ENCODE measurements at places on chromosomes 7 and 10.

GRCh38 chr10:94777886-94778458 is 15.5 kb downstream of the CYP2C19 start:
- DNase-seq: no peak

GRCh38 chr10:43273997-43274396 is 7.1 kb upstream of the RASGEF1A start:
- DNase-seq: no peak

- DNase-seq: no peak
These were observed 236.1 kb upstream of the BMPER start for GRCh38 chr7:33669251-33669670.

- no peak for DNase-seq
These were observed 26.4 kb downstream of the ENTPD1 start for GRCh38 chr10:95782318-95782717.

DNA sequence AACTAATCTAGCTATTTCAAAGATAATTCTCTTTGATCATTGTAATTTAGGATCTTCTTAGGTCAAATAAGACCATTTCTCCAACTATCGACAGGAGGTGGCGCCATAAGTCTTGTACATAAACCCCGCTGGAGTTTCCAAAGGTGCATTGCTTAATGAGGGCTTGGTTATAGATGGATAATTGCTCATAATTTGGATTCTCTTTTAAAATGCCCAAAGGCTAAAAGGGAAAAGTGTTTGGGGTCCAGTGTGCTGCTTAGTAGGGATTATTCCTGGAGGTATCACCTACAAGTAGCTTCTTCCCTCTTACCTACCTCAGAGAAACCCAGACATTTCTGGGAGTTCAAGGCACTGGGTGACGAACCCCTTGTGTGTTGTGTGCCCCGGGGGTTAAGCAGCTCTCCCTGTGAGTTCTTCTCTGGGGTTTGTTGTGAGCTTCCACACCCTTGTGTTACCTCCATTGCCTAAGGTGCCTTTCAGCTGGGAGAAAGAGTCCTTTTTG is 75.2 kb downstream of the PAXIP1 start:
- DNase-seq: no peak

- DNase-seq: no peak
These were observed 155.9 kb upstream of the EGR2 start for GRCh38 chr10:62972103-62972502.

- no peak for DNase-seq
These were observed 874 bp upstream of the BAMBI start for GRCh38 chr10:28676326-28676967.

Measured in cortex of kidney (tissue), 1 donor.